HuH-7 (cell line): ENCODE measurements at places on chromosomes 4 and X.

DNA sequence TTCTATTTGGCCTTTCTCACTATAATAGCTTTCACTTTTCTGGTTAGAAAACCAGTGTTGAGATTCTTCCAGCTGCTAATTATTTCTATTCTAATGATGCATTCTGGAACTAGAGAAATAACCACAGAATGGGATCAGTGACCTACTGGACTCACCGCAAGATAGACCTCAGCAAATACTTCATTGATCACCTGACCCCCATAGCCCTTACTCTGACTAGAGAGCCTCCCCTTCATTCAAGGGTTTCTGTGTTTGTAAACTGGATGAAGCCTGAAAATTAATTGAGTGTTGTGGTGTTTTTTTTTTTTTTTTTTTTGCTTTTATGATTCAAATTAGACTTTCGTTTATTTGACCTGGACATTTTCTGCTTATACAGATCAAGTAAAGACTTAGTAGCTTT, 97.0 kb downstream of the NBDY start:
- no peak for DNase-seq

- DNase-seq, result no peak
Observed at GRCh38 chrX:23333842-23334520, 668 bp upstream of the PTCHD1 start.

- DNase-seq, result no peak
Observed at GRCh38 chrX:134570509-134570846, 87.8 kb downstream of the PLAC1 start.

- no peak for DNase-seq
Observed at GRCh38 chr4:88059766-88060165, 52.3 kb downstream of the PKD2 start.
